Vein endothelial cell (primary cell): ENCODE measurements at places on chromosomes 2 and 18. TPM values are rescaled to one million over a fixed set of nuclear protein-coding genes. Genes with fewer than 3 reads are reported as not detected.

PJVK gene
- 0.67 and 0.98 TPM in 2 replicates for total RNA-seq

POLR1A gene
- total RNA-seq, result 33.0 and 59.2 TPM in 2 replicates

SLC16A14 gene
- total RNA-seq, result under 0.01 and 0.10 TPM in 2 replicates

RHOB gene
- 994 and 1,091 TPM in 2 replicates for total RNA-seq

UBR3 gene
- 28.1 and 38.0 TPM in 2 replicates for total RNA-seq

ABCB11 gene
- 0.57 and 0.98 TPM in 2 replicates for total RNA-seq

CYS1 gene
- total RNA-seq, result 0.33 TPM in 1 of 2 replicates, not detected in the other

EPB41L3 gene
- total RNA-seq, result 31.4 and 60.9 TPM in 2 replicates

C2orf80 gene
- not detected in 2 replicates for total RNA-seq

ALPP gene
- not detected in 2 replicates for total RNA-seq

DLX1 gene
- total RNA-seq, result 0.29 TPM in 1 of 2 replicates, not detected in the other

IL37 gene
- 0.19 TPM in 1 of 2 replicates, not detected in the other for total RNA-seq

LOXL3 gene
- 1.6 and 2.2 TPM in 2 replicates for total RNA-seq

CKAP2L gene
- 6.2 and 12.2 TPM in 2 replicates for total RNA-seq

DAW1 gene
- 0.57 and 3.3 TPM in 2 replicates for total RNA-seq

AMER3 gene
- total RNA-seq, result not detected in 2 replicates

TEX44 gene
- not detected in 2 replicates for total RNA-seq

PLGLB1 gene
- total RNA-seq, result 0.57 and 1.3 TPM in 2 replicates

ZNF396 gene
- total RNA-seq, result 0.29 and 0.33 TPM in 2 replicates

MOCOS gene
- 0.48 and 0.65 TPM in 2 replicates for total RNA-seq

CPLX4 gene
- total RNA-seq, result not detected in 2 replicates

UGT1A10 gene
- total RNA-seq, result not detected in 2 replicates

OTOS gene
- not detected in 2 replicates for total RNA-seq

TPO gene
- not detected in 2 replicates for total RNA-seq

KHK gene
- total RNA-seq, result 0.98 and 2.6 TPM in 2 replicates

MALL gene
- 67.0 and 130 TPM in 2 replicates for total RNA-seq

ING5 gene
- 13.7 and 19.3 TPM in 2 replicates for total RNA-seq

FBXO36 gene
- total RNA-seq, result 2.4 and 2.6 TPM in 2 replicates

ABCG5 gene
- total RNA-seq, result not detected in 2 replicates

ALLC gene
- total RNA-seq, result not detected in 2 replicates

PAPOLG gene
- total RNA-seq, result 16.3 and 17.4 TPM in 2 replicates

FER1L5 gene
- not detected in 2 replicates for total RNA-seq

MATN3 gene
- total RNA-seq, result 1.4 and 2.9 TPM in 2 replicates

GTF3C2 gene
- 52.6 and 53.2 TPM in 2 replicates for total RNA-seq

TSPYL6 gene
- total RNA-seq, result 0.10 TPM in 1 of 2 replicates, not detected in the other

DQX1 gene
- total RNA-seq, result under 0.01 and 0.10 TPM in 2 replicates

UPP2 gene
- not detected in 2 replicates for total RNA-seq

ADRA2B gene
- under 0.01 TPM in 1 of 2 replicates, not detected in the other for total RNA-seq

TGFA gene
- 4.2 and 5.3 TPM in 2 replicates for total RNA-seq

C2orf66 gene
- total RNA-seq, result under 0.01 and 0.38 TPM in 2 replicates

CYTIP gene
- not detected in 2 replicates for total RNA-seq

KIF5C gene
- 0.29 and 0.33 TPM in 2 replicates for total RNA-seq

FN1 gene
- 1,141 and 2,305 TPM in 2 replicates for total RNA-seq

POTEI gene
- 0.33 and 0.48 TPM in 2 replicates for total RNA-seq

CNDP1 gene
- total RNA-seq, result not detected in 2 replicates

CFAP65 gene
- not detected in 2 replicates for total RNA-seq

PRKAG3 gene
- not detected in 2 replicates for total RNA-seq

HS1BP3 gene
- 28.5 and 42.5 TPM in 2 replicates for total RNA-seq
